ENCODE measurements at places on chromosomes 7 and 10. TPM values are rescaled to one million over a fixed set of nuclear protein-coding genes. Genes with fewer than 3 reads are reported as not detected.
A peak's percentile ranks its signal among the peaks of the same experiment; 100 is the strongest.

GRCh38 chr7:45131891-45132290, 20.4 kb upstream of the TBRG4 start:
- no peak for DNase-seq

DNA sequence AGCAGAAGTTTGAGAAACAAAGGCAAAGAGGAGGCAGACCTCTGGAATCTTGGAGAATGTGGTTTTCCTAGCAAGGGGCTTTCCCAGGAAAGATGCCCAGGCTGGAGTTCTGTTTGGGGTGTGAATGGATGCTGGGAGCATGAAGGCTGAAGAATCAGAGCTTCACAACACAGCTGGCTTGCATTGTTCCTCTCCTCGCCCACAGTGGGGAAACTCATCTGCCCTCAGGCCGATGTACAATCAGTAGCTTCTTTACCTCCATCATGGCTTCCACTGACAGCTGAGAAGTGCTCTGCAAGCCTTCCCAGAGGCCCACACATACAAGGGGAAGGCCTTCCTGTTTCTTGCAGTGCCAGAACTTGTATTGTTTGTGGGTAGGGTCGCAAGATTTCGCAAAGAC, 90.8 kb upstream of the HECTD2 start:
- DNase-seq = no peak

DNA sequence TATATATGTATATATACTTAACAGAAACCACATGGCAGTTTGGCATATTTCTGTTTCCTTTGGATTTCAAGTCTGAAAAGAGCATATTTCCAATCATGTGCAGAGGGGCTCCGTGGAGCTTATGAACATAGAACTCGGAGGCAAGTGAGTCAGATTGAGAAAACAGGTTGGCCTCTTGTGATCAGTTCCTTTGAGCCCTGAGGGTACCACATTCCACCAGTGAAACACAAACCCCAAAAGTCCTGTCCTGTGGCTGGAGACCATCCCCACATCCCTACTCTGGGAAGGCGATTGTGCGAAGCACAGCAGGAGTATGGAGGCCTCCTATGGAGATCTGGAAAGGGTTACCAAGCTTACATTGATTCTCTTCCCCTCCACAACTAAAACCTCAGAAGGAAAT, 196.7 kb upstream of the TMEM72 start:
- no peak for DNase-seq

- no peak for DNase-seq
These were observed 248.2 kb downstream of the REEP3 start for GRCh38 chr10:63769367-63769766.

GRCh38 chr10:73099141-73099540, 2.5 kb upstream of the P4HA1 start:
- DNase-seq = no peak

- DNase-seq = no peak
These were observed 113.8 kb upstream of the GLI3 start for GRCh38 chr7:42350801-42351200.

DNA sequence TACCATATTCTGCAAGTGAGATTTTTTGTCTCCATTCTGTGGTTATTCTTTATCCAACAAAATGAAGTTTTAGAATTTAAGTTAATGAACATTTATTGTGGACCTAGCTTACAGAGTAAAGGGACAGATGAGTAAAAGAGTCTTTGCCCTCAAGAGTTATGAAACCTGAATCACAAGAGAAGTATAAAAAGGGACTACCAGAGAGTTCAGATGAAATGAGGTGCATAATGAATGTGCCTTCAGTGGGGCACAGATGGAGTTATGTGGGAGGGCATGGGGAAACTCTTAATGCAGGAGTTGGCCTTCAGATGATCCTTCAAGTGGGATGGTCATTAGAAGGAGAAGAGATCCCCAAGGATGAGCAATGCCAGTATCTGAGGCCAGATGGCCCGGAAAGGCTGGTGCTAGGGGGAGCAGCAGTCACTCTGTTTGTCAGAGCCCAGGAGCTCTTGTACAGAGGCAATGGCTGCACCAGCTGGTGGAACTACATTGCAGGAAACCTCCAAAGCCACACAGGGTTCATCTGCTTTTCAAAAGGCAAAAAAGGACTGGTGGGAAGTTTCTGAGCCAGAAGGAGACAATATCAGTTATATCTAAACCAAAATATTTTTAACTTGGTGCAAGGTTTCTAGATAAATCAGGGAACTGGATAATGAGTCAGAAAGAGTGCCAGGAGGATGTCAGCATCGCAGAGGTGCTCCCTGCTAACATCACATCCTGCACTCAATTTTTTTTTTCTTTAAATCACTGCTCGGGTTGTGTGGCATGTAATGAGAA, 162.0 kb downstream of the KLF6 start:
- DNase-seq = no peak

DNA sequence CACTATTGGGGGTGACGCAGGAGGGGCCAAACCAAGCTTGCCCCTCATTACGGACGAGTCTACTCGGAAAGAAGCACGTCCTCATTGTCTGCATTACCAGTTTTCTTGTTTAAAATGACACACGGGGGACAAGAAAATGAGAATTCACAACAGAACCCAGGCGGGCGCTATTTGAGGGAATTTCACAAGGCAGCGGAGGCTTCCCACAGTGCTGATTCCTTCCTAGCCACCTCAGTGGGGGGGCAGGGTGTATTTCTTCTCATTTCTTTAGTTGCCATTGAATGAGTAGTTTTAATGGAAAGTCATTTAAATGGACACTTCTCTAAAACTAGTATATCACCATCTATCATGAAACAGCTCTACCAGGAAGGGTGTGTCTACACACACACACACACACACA, 42.9 kb downstream of the NRAP start:
- DNase-seq = no peak

- DNase-seq = peak; percentile 8
These were observed 23.4 kb upstream of the ZC3HAV1 start for GRCh38 chr7:139132887-139133286.

The MINDY4 gene
- 19.0 TPM for polyA plus RNA-seq

The MSMB gene
- not detected for polyA plus RNA-seq

The CTAGE15 gene
- 1.6 TPM for polyA plus RNA-seq

The LRRC18 gene
- polyA plus RNA-seq = 2.1 TPM

The CDH23 gene
- 2.9 TPM for polyA plus RNA-seq

The HGF gene
- polyA plus RNA-seq = 27.1 TPM

The AKR1C4 gene
- not detected for polyA plus RNA-seq
